ENCODE measurements at places on chromosomes 6 and 20.

DNA sequence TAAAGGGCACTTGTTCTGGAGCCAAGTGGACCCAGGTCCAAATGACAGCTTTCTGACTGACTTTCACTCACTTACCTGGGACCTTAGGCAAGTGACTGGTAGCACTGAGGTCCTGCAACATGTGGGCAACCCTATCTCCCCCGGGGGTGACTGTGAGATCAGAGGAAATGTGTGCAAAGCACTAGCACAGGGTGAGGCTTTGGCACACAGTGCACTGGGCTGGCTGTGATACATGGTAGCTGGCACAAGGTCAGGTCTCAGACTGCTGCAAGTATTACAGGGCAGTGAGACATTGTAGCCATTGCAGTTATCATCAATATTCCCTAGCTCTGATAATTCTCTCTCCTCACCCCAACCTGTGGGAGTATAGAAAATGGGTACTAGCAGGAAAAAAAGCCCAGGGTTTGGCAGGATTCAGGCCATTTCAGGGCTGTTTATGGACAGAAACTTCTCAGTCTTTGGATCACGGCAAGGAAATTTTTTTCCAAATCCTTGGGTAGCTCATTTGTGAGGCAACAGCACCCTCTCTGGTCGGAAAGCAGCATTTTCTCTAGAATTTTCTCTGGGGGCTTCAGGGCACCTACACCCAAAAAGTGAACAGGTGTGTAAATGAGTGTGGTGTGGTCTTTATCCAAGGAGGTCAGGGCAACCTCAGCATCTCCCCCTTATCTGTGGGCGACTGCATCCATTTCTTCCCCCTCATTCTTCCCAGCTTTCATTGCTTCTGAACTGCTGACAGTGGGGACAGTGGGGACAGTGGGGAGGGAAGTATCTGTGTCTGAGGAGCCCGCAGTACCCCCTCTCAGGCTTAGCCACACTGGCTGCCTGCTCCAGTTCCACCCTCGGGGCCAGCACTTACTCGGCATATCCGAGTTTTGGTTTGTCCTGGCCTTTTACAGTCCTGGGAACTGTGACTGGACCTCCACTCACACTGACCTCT, 148.7 kb upstream of the PHACTR3 start:
- DNase-seq, result peak; percentile 7

- no peak for DNase-seq
These were observed 208.2 kb upstream of the RIN2 start for GRCh38 chr20:19549896-19550295.

GRCh38 chr20:32672982-32673851, 524 bp downstream of the C20orf203 start:
- DNase-seq, result peak; percentile 64

- DNase-seq, result no peak
These were observed 62.2 kb upstream of the CLDN20 start for GRCh38 chr6:155201461-155202226.

DNA sequence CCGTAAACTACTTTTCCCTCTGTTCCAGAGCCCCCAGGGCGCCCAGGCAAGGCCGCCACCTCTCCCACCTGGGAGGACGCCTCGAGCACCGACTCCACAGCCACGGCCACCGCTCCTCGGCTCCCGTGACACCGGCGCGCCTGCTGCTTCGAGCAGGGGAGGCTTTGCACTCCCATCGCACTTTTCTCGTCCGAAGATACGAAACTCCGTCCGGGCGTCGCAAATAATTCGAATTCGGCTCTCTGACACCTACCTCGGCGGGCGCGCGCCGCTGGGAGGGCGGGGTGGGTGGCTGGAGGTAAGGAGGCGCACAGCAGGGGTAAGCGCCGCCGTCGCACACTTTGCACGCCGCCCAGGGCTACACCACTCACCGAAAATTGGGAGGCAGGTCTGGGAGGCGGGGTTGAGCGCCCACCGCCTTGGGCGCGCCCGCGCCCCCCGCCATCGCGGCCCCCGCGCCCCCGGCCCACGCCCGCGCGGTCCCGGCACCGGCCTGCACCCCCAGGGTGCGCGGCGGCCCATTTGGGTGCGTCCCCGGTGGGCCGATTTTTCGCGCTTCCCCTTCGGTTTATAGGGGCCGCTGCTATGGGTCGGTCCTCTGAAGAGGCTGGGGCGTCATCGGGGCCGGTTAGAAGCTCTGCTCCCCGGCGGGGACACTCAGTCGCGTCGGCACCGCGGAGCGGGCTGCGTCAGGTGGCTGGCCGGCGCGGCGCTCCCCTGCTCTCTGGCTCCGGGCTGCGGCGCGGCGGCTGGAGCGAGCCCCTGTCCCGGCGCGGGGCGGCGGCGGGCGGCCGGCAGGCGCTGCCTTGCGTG, 36.2 kb downstream of the GNAS start:
- no peak for DNase-seq

- no peak for DNase-seq
These were observed 26.2 kb upstream of the LRRC1 start for GRCh38 chr6:53768636-53769035.

DNA sequence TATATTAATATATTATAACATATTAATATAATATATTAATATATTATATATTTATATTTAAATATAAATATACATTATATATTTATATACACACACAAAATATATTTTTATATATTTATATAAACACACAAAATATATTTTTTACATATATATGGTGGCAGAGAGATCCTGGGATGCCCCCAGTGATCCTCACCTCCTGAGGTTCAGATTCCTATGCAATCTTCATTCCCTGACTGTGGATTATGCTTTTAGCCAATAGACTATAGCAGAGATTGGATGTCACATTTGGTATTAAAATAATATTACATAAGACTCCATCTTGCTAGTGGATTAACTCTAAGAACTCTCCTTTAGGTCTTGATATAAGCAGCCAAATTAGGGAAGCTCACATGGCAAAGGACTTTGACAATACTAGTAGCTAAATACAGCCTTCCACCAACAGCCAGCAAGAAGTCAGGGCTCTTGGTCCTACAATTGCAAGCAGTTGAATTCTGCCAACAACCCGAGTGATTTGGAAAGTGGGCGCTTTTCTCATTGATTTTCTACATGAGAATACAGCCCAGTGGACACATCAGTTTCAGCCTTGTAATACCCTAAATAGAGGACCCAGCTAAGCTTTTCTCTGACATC, 681.0 kb downstream of the C6orf118 start:
- no peak for DNase-seq

DNA sequence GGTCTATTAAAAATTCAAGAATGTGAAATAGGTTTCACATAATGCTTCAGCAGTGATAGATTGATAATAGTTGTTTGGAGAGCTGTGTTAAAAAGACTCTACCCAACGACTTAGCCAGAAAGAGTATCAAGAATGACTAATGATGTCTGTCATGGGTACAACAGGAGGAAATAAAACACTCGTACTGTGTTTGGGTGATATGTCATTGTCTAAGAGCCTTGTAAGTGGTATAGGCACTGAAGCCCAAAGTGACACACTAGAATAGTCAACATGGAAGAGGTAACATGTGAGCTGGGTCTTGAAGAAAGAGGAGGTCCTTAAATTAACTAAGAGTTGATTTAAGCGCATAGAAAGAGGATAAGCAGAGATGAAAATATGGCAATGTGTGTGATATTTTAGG, 471.8 kb upstream of the MAN1A1 start:
- no peak for DNase-seq

DNA sequence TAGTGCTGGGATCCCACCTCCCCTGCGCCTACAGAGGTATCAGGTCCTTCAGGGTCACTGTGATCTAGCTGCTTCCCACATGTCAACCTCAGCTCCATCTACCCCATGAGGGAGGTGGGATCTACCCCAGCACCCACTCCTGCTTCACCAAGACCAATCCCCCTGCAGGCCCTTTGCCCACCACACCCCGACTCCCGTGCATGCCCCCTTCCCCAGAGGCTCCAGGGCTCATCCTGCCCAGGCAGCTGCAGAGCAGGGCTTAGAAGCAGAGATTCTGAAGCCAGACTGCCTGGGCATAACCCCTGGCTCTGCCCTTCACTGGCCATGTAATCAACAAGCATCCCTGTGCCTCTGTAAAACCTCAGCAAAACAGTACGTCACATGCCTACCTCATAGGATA, 17.5 kb downstream of the COL11A2 start:
- DNase-seq, result no peak

- DNase-seq, result peak; percentile 98
These were observed 54.5 kb downstream of the IPCEF1 start for GRCh38 chr6:154301839-154302752.

DNA sequence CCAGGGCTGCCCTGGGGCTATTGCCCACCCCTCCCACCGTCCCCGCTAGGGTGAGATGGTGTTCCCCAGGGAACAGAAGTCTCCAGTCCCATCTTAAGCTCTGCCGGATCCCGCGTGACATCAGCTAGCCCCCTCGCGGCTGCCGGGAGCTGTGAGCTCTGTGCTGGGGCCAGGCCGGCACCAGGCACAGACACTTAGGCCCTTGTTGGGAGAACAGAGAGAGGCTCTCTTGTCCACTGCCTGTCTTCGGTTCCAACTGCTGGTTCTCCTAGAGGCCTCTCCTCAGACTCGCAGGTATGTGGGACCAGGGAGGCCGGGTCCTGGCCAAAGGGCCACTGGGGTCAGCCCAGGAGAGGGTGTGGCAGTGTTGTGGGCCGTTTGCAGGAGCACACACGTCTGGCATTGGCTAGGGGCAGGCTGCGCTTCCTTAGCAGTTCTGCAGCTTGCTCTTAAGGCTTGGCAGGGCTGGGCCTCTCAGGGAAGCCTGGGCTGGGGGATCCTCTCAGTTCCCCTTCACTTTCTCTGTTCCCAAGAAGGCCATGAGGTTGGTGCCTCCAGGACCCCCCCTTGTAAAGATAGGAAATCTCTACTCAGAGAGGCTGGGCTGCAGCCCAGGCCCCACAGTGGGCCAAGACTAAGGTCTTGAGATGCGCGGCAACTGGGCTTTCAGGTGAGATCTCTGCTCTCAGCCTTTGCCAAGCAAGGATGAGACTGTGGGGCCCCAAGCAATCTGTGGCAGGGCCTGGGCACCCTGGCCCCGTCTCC, 6.3 kb downstream of the SGK2 start:
- no peak for DNase-seq

- no peak for DNase-seq
These were observed 268.1 kb downstream of the UST start for GRCh38 chr6:149014631-149015534.

DNA sequence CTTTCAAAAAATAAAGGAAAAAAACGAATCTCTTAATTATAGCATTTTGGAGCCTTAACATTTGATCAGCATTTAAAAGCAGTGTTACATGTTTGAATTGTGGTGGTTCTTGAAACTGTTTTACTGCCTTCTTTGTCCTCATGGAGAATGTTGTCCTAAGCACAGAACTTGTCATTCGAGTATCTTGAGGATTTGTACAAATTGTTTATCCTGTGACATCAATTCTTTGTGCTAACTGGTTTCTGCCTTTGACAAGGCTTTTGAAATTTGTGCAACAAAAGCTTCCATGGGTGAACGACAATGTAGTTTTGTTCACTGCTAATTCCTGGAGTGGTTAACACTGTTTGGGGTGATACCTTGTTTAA, 130.8 kb downstream of the SCAF8 start:
- DNase-seq, result no peak

DNA sequence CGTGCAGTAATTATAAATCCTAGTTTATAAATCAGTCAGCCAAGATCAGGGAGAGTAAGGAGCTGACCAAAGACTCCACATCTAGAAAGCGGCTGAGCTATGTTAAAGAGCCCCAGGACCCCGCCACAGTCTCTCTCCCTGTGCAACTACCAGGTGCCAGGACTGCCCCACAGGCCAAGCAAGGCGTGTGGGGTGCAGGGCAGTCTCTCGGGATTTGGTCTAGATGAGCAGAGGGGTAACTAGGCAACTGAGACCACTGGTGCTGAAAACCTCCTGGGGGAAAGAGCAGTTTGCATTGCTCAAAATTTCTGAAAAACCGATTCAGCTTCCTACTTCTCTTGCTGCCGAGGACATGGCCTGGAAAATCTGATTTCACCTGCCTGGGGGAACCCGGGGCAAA, 10.4 kb downstream of the PMEPA1 start:
- no peak for DNase-seq

- DNase-seq, result no peak
These were observed 21.5 kb upstream of the MAS1L start for GRCh38 chr6:29509239-29509638.
